ENCODE measurements at places on chromosomes 13 and 19.

DNA sequence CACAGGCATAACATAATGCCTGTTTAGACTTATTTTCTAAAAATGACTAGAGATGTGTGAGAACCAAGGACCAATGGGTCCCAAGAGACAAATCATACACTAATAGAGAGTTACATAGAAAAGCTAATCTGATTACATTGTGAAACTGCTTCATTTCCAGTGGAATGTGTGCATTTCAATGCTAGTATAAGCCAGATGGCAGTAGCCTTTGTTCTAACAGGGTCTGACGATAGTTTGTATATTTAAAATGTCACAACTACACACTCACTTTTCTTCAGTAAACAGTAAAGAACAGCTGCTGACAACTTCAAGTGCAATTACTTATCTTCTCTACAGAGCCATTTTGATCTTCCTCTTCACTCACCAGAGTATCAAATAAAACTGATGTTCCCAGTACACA lies 4.3 kb upstream of the SLITRK5 start:
- no peak for DNase-seq

DNA sequence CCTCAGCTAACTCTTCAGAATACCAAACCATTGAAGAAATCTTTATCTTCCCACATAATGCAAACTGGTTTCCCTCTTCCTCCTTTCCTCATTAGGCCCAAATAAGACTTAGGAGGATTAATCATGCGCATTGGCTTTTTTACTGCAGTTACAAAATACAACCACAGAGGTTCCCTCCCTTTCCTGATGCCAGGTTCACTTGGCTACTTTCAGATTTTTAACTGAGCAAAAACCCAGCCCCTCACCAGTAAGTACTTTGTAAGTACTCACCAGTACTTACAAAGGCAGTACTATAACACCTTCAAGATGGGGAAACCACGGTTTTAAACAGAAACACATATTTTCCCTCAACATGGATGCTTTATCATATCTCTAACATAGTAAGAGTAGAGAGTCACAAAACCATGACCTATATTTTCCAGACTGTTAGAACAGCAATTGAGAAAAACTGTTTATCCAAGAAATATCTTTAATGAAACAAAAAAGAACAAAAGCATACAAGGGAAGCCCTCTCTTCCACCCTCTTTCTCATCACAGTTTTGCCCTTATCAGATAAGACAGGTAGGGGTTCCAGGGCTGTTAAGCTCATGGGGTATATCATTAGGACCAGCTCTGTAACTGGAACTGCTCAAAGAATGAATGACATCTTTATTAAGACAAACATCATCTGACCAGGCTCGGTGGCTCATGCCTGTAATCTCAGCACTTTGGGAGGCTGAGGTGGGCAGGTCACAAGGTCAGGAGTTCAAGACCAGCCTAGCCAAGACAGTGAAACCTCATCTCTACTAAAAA lies 12.7 kb downstream of the FOXO1 start:
- no peak for DNase-seq

DNA sequence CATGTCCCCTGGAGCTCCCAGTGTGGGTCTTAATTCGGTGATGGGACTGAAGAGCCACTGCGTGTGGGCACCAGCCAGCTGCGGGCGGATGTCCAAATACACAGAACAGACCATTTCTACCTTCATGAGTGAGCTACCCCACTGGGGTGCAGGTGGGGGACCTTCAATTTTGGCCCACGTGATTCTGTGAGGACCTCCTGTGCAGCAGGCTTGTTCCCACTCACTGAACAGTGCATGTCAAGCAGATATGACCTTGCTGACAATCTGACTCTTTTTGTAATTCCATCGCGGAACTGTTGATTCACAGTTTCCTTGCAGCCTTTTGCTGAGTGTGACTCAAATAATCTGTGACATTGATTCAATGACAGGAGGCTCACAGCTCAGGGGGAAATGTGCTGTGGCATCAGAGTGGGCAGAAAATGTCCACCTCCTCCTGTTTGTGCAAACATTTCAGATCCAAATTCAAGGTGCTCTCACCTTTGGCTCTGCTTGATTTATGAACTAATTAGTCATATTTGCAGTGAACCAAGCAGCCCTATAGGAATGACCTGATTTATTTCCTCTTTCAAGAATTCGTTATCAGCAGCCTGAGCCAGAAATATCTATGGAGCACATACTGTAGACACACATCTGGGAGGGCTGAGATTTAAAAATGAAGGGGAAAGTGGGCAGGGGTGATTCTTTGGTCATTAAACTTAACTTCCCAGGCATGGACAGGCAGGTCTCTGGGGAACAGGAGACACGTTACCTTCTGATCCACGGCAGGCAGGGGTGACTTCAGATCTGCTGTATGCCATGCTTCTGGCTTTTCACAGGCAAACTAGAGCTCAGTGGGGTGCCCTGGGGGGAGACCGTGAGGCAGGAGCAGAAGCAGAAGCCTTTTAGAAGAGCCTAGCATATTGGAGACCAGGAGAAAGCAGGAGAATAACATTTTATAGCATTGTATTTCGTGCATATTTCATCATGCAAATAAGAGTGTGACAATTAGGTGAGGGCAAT lies 170.0 kb upstream of the KL start:
- no peak for DNase-seq

- DNase-seq: no peak
Observed at GRCh38 chr19:46748325-46749109, 2.3 kb upstream of the STRN4 start.

DNA sequence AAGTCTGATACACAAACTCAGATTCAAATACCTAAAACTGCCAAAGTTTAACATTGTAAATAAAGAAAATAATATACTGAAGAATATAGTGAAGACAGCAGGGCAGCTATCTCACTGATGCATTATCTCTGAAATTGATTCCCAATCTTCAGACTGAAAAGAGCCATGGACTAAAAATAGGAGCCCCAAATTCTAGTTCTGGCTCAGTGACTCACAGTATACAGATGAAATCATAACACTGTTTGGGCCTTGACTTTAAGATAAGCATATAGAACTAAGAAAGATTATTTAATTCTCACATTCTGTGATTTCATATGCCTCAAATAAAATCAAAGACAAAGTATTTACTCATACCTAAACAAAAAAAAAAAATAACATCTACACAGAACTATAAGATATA lies 53.9 kb downstream of the RBM26 start:
- DNase-seq: no peak

- no peak for DNase-seq
Observed at GRCh38 chr19:17757125-17757524, 5.8 kb downstream of the FCHO1 start.
